ENCODE measurements at places on chromosomes 12 and 14.

- no peak for DNase-seq
These were observed 308.7 kb upstream of the DIO3 start for GRCh38 chr14:101252443-101253214.

GRCh38 chr12:80299219-80299618, 144.8 kb upstream of the PTPRQ start:
- DNase-seq, result no peak

- DNase-seq, result no peak
These were observed 1.5 kb upstream of the PRPF40B start for GRCh38 chr12:49621651-49622500.

DNA sequence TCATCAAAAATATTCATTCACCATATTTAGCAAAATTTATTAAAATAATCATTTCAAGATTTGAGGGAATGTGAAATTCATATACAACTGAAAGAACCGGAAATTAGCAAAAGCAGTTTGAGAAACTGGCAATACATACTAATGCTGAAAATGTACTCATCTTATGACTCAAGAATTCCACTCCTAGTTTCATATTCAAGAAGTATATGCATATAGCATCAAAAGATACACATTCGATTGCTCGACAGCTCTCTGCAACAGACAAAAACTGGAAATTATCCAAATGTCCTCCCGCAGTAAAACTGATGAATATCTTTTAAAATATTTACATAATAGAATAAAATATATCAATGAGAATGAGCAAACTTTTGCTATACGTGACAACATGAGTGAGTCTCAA, 189.2 kb upstream of the MGAT4C start:
- DNase-seq, result no peak

GRCh38 chr12:10406725-10407124, 2.8 kb downstream of the KLRC4 start:
- peak; percentile 81 for DNase-seq
